ENCODE measurements at places on chromosomes 5 and 9.

GRCh38 chr5:33997331-33997983, 10.4 kb downstream of the AMACR start:
- no peak for DNase-seq

DNA sequence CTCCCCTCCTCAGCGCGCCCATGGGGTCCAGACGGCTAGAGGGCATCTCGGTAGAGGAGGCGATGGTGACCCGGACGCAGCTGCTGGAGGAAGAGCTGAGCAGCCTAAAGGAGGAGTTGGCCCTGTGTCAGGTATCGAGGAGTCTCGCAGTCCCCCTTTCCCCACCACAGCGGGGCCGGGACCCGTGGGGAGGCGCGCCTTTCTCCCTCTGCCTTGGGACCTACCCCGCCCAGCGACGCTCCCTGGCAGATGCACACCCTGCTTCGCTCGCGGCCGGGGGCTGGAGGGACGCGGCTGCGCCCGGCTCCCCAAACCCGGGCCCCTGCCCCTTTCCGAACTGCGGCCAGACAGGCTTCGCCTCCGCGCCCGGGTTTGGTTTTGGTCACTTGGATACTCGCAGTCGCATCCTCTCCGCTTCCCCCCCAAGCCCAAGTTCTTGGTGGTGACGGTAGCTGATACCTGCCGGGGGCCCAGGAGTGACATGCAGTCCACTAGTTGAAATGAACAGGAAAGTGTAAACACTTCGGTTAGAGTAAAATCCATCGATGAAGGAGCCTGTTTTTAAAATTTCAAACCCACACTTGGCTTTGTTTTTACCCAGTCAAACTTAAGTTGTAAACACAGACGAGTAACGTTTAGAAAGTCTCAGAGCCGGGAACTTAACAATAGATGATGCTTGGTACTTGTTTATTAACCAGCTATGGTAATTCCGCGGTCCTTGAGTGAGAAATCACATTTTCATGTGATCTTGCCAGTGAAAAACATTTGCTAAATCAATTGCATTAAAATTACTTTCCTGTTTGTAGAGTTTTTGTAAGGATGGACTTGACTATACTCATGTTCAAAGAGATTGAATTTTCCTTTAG, 688 bp downstream of the CNTLN start:
- DNase-seq: no peak

GRCh38 chr9:89837162-89837933, 232.5 kb downstream of the GADD45G start:
- no peak for DNase-seq

- no peak for DNase-seq
Observed at GRCh38 chr9:123149067-123149466, 115.6 kb downstream of the GPR21 start.

DNA sequence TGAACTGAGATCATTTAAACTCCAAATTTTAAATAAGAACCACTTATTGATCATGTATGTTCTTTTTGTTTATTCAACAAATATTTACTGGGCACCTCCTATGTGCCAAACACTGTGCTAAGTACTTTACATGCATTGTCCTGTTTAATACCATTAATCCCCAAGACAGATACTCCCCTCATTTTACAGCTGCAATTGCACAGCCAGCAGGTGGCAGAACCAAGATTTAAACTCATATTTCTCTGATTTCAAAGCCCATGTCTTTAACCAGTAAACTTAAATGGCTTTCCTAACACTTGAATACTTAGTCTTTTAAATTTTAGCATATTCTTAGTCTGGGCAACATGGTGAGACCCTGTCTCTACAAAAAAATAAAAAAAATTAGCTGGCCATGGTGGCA, 43.4 kb upstream of the KIAA1958 start:
- no peak for DNase-seq

DNA sequence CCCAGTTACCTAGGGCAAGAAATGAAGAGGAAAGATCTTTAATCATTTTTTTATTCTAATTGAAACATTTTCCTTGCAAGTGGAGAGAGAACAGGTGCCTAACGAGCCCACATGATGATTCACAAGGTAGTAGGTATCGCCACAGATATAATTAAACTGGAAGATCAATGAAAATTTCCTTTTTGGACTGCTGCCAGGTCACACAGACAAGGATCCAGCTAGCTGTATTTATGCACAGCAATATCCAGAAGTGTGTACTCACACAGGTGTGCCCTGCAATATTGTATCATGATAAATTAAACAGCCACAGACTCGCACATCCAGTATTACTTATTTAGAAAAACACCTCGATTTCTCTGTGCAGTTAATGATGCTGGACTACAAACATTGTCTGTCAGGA, 294.0 kb upstream of the SMARCA2 start:
- DNase-seq: no peak

- DNase-seq: no peak
Observed at GRCh38 chr5:39941416-39941815, 516.6 kb upstream of the DAB2 start.

- DNase-seq: no peak
Observed at GRCh38 chr9:125147401-125147951, 4.1 kb upstream of the SCAI start.

DNA sequence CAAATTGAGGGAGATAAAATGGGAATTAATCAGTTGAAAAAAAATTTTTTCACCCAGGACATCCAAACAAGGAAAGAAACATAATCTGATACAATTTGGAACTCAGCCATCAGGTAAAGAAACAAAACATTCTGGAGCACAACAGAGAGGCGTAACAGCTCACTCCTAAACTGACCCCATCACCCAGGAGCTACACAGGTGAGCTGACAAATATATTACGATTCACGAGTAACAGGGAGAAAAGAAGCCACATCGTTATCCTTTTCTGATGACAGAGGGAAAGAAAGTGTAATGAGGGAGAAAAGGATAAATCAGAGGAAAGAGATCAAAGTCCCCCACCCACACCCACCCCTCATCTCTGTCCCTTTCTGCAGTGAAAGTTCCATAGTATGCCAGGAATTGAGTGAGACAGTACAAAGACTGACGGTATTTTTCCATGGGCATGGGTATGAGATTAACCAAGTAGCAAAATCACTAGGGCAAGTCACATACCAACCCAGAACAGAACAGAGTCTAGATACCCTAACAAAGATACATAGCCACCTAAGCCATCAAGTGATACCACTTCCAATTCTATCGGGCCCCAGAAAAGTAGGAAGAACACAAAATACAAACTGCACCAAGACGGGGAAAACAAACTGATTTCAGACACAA, 45.4 kb downstream of the TMEM245 start:
- DNase-seq: no peak

- no peak for DNase-seq
Observed at GRCh38 chr9:125966959-125967711, 220.0 kb downstream of the PBX3 start.

DNA sequence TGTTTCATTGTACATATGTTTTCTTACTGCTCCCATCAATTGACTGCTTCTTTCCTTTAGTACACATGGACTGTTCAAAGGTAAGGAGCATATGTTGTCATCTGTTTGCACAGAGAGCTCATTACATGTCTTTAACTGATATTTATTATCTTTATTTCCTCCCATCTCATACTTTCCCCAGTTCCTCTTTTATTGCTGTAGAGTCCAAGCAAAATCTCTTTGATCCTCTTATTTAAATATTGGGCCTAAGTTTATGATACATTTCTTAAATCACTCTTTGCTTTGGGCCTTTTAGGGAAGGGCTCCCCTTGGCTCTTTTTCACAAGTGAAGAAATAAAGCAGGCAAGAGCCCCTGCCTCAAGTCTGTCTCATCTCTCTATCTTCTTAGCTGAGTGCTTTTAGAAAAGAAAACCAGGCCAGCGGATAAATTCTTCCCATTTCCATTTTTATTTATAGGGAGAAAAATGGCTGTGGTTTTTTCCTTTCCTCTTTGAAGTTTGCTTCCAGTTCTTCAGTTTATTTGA, 152.4 kb downstream of the DOCK2 start:
- DNase-seq: no peak

DNA sequence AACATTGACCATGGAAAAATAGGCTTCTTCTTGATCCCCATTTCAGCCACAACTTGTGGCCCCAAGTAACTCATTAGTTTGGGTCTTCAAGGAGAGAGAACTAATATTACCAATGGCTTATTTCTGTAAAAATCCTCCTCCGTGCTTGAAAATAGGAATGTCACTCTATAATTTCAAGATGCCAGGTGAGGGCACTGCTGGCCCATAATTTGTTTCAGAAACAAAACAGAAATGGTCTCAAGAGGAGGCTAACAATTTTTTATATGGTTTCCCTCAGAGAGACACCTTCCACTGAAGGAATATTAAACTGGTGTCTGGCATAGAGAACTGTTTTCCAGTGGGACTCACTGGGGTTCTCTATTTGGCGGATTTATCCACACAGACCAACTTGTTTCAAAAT, 437.0 kb upstream of the TRPC7 start:
- no peak for DNase-seq

DNA sequence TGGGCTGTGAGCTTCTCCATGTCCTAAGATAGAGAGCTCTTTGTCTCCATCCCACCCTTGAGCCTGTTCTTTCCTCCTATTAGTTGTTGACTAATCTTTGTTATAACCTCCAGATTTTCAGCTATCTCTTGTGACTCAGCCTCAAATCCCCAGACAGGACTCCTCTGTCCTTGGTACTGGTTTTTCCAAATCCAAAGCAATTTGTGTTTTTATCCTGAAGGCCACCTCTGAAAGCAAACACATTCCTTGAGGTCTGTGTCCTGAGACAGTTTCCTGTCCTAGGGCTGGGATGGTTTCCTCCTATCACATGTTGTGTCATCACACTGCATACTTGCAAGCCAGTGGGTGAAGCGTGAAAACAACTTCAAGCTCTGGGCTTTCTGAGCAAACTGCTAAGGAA, 8.5 kb downstream of the TNC start:
- no peak for DNase-seq

GRCh38 chr5:59325070-59325469, 568.5 kb downstream of the PDE4D start:
- DNase-seq: no peak

GRCh38 chr9:127903557-127904475, 4.4 kb upstream of the ST6GALNAC6 start:
- no peak for DNase-seq

DNA sequence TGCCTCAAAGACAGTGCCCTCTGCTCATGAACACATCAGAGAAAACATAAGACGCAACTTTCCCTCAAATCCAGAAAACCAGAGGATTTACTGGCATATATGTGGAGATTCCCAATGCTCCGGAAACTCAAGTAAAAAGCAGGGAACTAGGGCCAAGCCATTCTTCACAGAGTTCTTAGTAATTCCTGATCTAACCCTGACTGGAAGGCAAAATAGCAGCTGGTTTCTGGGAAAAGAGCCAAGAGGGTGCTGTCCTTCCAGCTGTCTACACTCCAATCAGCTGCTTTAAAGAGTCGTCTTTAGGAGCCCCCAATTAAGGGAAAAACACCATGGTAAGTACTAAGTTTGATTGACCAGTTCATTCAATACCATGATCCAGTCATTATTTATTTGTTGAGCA, 49.6 kb downstream of the GNA14 start:
- DNase-seq: no peak

GRCh38 chr5:174282391-174282790, 236.9 kb downstream of the NSG2 start:
- DNase-seq: no peak

DNA sequence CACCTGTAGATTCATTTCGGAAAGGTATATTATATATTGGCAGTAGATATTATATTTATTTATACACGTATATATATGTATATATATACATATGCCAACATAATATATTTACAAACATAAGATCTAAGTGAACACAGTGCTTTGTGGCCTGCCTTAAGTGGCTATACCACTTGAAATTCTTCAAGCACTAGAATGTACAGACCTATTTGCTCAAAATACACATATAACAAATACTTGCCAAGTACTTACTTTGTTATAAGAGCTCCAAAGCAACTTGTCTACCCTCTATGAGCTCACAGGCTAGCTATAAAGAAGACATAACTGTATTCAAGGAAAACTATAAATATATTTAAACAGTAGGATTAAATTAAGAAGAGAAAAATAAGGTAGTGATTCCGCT, 33.6 kb upstream of the SLC36A1 start:
- no peak for DNase-seq

DNA sequence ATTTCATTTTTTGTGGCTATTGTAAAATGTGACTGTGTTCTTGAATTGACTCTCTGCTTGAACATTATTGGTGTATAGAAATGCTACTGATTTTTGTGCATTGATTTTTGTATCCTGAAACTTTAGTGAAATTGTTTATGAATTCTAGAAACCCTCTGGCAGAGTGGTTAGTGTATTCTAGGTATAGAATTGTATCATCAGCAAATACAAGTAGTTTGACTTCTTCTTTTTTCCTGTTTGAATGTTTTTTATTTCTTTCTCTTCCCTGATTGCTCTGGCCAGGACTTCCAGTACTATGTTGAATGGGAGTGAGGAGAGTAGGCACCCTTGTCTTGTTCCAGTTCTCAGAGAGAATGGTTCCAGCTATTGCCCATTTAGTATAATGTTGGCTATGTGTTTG, 88.8 kb upstream of the HMHB1 start:
- DNase-seq: no peak

- DNase-seq: no peak
Observed at GRCh38 chr5:1011226-1011631, 2.6 kb downstream of the NKD2 start.

DNA sequence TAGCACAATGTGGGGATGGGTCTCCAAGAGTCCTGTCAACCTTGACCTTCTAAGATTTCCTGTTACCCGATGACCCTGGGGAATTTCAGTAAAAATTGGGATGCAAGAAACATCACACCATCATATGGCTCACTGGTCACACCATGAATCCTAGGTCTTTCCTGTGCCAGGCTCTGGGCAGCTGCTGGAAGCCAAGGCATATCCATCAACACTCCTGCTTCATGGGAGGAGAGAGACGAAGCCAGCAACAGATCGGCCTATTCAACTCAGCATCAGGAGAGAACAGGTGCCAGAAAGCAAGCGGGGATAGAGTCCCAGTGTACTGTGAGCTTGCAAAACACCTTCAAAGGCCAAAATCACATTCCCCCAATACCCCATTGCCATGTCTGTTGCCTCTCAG, 6.5 kb upstream of the NEK6 start:
- no peak for DNase-seq

DNA sequence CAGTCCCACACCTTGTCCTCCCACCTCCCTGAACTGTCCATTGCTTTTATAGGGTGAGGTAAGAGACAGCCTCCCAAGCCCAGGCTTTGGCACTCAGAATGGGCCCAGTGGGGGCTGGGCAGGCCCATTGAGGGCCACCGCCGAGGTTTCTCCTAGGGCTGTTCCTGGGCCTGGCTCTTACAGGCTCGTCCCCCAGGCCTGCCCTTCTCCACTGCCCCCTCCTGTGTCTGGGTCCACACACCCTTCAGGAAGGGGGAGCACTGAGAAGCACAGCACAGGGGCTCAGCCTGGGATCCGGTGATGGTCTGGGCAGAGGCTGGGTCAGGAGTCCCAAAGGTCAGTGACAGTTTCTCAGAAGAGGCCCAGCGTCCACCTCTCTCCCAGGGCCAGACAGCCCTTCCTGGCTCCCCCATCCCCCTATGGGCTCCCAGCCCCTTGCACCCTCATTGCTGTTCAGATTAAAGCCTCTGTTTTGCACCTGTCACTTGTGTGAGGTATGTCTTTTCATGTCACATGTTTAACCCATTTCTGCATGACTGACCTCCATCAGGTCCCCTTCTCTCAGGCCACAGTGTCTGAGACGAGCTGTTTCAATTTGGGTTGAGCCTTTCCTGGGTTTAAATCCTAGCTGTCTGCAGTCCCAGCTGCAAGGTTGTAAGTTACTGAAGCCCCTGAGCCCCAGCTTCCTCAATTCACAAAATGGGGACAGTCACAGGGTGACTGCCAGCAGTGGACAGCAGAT, 29.4 kb downstream of the IER5L start:
- DNase-seq: no peak

- no peak for DNase-seq
Observed at GRCh38 chr5:34059977-34060376, 17.0 kb upstream of the C1QTNF3 start.

GRCh38 chr5:78961743-78962142, 23.4 kb downstream of the ARSB start:
- DNase-seq: no peak

Data from stimulated activated CD8-positive, alpha-beta memory T cell treated with anti-CD3 and anti-CD28 coated beads, Interleukin-2, amount 100 ng/mL, for 1 hour (primary cell).